ENCODE measurements at places on chromosomes 4 and X.

GRCh38 chr4:105933083-105933482 is 37.8 kb downstream of the NPNT start:
- DNase-seq, result no peak

DNA sequence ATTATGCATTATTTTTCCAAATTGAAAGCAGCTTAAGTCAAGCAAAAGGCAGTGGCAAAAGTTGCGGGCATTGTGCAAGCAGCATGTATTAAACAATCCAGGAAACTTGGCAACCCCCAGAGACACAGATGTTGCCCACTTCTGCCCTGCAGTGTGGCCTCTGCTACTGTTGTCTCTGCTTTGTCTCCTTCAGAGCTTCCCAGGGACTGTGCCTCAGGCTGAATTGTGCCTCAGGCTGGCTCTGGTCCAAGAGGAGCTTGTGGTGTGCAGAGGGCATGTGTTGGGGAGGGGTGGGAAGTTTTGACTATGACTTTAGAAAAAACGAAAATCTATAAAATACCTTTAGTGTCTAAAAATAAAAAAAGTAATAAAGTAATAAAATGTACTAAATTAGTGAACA is 201.4 kb downstream of the CCSER1 start:
- no peak for DNase-seq

DNA sequence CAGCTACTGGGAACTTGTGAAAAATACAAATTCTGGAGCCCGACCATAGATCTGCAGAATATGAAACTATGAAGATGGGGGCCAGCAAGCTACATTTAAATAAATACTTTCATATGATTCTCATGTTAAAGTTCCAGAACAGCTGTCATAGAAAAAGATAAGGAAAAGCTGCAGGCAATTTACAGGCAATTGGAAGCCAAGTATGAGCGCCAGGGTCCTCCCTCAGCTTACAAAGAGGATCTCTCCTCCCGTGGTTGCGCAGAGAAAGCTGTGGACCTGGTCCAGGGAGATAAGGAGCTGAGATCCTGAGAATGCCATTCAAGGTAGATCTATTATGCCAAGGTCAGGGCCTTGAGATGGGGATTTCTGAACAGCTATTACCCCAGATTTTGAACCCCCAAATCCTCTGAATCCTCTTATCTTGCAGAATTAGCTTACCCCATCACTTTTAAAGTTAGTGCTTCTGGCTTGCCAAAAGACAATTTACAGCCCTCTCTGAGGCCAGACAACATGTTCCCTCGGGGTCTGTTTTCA is 25.6 kb upstream of the FRAS1 start:
- DNase-seq, result no peak

DNA sequence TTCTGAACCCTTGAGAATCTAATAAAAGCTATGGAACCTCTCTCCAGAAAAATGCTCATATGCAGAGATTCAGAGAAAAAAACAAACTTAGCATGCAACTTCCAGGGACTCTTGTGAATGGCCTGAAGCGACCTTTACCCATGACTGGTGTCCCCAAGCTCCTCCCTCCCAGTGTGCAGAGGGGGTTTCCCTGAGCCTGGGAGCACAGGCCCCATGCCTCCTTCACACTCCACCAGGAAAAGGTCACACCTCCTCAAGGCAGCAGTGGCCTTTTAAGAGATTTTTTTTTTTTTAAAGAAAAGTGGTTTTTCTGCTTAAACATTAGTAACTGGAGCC is 13.3 kb upstream of the UBA6 start:
- DNase-seq, result no peak

DNA sequence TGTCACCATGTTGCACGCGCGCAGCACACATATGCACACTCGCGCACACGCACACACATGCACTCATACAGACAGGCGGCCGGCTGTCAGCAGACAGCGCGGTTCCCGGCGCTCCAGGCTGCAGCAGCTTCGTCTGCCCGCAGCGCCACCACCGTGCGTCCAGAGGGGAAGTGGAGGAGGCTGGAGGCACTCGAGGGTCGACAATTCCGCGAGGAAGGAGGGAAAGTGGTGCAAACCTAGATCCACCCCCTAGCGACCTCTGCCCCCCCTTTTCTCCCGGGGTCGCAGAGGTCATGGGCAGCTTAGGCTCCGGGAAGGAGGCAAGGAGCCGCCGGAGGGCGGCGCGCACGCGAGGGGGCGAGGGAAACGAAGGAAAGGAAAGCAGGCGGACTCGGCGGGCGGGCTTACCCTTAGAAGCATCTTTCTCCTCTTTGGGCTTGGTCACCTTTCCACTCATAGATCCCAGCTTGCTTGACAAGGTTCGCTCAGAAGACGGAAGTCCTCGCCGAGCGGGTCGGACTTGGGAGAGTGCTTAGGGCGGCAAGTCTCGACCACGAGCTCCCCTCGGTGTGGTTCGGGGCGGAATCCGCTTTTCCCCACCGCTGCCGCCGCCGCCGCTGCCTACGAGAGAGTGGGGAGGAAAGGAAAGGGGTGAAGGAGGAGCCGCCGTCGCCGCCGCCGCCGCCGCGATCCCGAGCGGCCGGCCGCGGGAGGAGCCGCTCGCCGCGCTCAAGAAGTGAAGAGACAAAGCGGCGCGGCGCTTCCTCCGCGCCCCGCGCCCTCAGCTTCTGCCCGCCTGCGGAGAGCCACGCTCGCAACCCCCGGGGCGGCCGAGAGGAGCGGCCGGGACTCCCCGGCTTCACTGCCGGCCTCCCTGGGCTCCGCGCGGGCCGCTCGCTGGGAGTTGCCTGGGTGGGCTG is 326.6 kb upstream of the F9 start:
- no peak for DNase-seq

DNA sequence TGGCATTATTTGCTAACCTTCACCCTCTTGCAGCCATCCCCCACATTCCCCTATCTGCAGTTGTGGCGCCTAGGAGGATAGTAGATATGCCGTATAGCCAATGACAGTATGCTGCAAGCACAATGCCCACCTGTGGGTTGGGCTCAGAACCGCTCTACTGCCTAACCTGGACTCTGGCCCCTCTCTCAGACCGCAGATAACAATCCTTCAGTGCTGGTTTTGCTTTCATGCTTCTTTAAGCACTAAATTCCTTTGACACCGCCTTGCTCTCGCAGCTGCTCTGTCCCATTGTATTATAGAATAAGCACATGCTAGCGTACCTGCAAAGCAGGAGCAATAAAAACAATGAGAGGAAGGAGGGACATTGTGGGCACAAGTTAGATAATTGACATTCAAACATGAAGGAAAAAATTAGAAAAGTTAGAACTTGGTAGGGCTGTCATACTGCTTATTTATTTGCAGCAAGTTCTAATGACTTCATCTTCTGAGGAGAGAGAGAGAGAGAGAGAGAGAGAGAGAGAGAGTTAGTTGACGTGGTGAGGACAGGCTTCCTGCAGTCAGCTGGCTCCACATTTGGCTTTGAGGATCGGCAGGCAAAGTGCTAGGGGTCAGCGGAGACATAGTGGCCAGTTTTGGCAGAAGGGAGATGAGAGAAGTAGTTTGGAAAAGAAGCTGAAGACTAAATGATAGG is 55.8 kb downstream of the WWC2 start:
- DNase-seq, result no peak

GRCh38 chr4:57351731-57352130 is 241.5 kb upstream of the IGFBP7 start:
- no peak for DNase-seq

DNA sequence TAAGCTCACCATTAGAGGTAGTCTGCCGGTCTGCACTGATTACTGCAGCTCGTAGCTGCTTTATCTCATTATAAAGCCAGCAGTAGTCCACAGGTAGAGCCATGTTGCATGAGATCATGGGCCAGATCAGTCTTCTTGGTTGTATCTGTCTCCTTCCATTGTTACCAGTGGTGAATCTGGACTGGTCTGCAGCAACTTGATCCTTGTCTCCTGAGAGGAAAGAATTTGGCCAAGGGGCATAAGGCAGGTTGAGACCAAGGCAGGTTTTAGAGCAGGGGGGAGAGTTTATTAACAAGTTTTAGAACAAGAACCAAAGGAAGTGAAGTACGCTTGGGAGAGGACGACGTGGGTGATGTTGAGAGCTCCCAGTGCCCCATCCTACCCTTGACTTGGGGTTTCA is 228.5 kb downstream of the STIM2 start:
- no peak for DNase-seq

DNA sequence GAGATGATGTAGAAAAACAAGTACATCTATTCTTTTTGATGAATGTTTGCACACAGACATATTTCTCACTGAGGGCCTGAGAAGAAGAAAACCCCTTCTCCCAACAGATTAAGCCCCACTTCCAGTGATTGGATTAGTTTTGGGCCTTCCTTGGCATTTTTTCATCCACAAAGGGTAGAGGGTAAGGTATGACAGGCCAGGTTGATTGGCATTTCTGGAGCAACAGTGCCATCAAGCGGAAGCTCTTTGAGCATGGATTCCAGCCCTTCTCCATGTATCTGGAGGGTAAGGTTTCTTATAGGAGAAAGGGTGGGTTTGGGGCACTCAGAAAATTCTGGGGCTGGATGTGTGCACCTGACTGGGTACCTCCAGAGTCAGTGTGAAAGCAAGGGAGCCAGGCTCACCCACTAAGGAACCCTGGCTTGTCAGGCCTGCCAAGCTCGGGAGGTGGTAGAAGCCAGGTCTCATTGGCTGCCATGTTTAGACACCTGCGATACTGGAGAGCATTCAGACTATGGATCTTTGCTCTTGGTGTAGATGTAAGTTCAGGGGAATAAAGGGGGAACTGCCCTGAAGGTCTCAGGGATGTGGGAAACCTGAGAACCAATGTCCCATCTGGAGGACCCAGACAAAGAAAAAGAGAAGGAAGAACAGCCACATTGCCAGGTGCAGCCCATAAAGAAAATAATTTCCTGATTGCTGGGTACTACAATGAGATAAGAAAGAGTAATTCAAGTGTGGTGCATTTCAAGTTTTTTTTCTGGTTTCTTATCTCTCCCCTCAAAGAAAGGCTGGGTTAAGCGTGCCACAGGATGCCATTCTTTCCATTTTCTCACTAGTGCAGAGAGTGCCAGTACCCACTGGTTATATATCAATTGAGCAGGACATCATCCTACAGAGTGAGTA is 222.3 kb upstream of the AGTR2 start:
- no peak for DNase-seq

- DNase-seq, result no peak
Observed at GRCh38 chrX:13001097-13001496, 26.2 kb downstream of the TMSB4X start.

DNA sequence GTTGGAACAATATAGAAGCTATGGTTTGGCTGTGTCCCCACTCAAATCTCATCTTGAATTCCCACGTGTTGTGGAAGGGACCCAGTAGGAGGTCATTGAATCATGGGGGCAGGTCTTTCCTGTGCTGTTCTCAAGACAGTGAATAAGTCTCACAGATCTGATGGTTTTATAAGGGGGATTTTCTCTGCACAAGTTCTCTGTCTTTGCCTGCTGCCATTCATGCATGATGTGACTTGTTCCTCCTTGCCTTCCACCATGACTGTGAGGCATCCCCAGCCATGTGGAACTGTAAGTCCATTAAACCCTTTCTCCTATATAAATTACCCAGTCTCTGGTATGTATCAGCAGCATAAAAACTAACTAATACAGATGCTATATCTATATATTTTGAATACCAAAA is 135.2 kb upstream of the EDNRA start:
- no peak for DNase-seq

- DNase-seq, result no peak
Observed at GRCh38 chrX:12798601-12799000, 7.4 kb downstream of the PRPS2 start.

DNA sequence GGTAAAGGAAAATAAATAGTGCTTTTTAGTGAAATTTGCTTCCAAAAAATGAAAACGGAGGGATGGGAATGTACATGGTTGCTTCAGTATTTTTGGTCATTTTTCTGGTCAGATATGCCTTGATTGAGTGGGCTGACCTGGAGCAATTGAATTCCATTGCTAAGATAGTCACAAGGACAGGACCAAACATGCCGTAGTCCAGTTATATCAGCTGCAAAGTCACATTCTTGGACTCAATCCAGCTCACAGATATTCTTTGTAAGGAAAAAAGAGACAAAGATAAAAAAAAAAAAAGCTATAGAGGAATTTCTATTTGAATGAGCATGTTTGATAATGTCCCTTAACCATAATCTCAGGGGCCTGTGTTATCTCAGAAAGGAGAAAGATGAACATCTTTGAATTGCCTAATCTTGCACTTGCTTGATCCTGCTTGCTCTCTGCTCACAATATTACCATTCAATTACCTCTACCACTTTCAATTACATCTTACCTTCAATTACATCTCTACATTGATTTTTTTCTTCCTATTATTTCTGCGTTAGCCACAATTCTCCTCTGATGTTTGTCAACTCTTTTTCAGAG is 75.4 kb upstream of the PACRGL start:
- no peak for DNase-seq

DNA sequence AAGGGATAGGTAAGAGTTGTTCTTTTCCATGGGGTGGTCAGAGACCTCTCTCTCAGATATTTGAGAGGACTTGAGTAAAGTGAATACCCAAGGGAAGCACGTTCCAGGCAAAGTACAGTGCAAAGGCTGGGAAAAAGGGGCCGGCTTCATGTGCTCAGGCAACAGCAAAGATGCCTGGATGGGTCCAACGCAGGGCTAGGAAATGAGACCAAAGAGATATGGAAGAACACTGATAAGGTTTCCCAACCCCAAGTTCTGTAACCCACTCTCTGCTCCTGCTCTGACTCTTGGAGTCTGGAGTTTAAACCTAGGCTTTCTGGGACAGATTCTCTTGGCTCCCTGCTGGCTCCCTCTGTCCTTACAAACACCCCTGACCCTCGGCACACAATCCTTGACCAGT is 36.2 kb upstream of the PROM1 start:
- no peak for DNase-seq

DNA sequence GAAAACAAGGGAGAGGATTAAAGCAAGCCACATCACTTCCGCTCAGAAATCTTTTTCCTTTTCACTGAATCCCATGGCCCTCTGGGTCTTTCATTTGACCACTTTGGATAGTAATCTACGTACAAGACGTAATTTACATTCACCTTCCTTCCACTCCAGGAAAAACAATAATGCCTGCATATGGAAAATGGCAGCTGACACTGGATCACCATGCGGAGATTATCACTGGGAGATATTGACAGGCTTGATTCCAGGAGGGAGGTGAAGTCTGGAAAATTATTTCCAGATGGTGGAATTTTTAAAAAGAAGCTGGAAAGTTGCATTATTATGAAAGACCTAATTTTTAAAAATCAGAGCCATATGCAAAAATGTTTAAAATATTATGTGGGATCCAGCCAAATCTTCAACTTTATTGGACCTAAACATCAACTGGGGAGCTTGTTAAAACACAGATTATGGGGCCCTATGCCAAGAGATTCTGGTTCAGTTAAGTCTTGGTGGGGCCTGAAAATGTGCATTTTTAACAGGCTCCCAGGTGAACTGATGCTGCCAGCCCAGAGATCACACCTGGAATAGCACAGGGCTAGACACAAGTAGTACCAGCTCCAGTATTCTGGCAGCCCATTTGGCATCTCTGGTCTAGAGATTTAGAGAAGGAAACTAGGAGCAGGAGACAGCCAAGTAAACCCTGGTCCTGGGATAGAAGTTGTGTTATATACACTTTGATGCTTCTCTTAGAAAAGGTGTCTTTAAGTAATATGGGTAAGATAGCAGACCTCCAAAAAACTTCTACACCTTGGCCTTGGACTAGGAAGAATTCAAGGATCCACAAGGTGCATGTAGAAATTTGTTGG is 290.3 kb upstream of the LDB2 start:
- no peak for DNase-seq

- DNase-seq, result no peak
Observed at GRCh38 chr4:43379016-43379415, 486.5 kb downstream of the GRXCR1 start.

- no peak for DNase-seq
Observed at GRCh38 chr4:162732876-162733275, 433.8 kb downstream of the NAF1 start.

All from CD4-positive, alpha-beta T cell treated with Interleukin-17A for 1 hour (primary cell).